CD4-positive, alpha-beta memory T cell (primary cell): ENCODE measurements at places on chromosomes 3 and 15.

DNA sequence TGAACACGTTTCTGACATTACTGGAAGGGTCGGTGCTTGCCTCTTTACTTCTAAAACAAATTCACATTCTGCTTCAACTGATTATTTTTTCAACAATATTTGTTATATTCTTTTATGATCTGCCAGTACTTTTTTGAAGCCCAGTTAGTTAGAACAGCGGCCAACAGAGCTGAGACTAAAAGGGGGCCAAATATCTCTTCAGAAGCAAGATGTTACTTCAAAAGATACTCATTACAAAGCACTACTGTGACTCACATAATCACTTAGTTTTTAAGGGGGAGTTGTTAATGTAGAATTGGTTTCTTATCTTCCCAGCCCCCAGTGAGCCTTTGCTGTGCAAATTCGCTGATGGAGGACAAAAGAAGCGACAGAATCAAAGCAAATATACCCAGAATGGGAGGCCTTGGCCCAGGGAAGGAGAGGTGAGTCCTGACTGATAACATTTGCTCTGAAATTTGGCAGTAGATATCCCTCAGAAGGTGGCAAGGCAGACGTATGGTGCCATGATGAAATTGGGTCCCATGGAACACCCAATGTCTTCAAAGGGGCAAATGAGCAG, 587.8 kb downstream of the RBMS3 start:
- DNase-seq: no peak

DNA sequence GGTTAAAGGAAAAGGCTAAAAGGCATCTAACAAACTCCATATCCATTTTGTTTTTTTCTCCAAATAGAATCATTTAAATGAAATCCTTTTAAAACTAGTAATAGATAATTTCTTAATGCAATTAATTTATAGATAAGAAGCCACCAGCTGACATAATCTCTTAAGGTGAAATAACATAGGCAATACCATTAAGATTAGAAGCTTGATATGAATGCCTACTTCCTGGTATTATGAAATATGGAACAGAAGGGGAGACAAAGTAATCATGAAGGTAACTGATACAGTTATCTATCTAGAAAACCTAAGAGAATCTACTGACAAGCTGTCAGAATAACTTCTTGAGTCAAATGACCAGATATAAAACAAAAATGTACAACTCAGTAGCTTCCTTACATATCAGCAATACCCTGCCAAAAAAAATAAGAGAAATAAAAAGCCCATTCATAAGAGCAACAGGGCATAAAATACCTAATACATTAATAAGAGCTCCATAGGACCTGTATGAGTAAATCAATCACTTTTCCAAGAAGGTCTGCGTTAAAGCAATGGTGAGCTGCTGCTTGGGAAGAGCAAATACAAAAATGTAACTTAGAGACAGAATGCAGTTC, 10.7 kb downstream of the EHD4 start:
- no peak for DNase-seq

DNA sequence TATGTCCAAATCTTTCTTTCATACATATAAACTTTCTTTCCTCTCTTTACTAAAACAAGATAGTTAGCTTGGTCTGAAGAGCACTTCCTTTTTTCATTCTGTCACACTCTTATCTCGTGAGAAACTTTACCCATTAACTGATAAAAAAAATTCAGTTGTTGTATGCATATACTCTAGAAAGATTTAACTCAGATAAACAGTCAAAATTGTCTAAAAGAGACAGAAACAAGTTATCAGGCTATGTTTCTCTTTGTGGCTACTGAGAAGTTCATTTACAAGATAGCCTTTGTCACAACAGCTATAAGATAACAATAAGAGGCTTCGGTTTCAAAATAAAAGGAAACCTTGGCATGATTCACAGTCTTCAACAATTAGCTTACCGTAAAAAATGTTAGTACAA, 235.7 kb upstream of the ATP10A start:
- no peak for DNase-seq

DNA sequence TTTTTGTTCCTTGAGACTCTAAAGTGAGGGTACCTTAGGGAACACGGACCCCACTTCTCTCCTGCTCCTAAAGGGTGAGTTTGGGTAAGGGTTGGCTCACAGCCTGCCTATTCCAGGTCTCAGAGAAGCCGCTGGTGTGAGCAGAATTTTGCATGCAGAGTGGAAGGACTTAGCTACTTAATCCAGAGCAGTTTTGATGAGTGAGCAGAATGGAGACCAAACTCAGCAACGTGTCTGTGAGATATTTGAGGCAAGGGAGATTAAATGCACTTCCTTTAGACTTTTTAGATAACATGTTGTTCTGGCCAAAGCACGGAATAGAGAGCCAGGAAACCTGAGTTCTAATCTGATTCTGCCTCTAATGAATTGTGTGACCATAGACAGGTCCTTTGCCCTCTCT, 5.1 kb downstream of the SLC24A1 start:
- DNase-seq: no peak

DNA sequence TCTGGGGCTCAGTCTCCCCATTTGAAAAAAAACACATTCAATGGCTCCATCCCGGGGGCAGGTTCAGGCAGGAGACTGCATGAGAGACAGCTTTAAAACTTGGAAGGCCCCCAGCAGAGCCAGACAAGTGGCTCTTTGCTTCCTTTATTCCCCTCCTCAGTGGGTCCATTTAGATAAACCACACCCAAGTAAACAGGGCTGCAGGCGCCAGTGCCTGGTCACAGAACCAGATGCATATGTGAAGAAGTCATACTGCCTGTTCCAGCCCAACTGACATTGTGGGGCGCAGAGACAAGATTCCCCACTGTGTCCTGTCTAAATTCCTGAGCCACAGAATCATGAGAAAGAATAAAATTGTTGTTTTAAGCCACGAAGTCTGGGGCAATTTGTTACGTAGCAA, 9.0 kb downstream of the FBN1 start:
- no peak for DNase-seq

DNA sequence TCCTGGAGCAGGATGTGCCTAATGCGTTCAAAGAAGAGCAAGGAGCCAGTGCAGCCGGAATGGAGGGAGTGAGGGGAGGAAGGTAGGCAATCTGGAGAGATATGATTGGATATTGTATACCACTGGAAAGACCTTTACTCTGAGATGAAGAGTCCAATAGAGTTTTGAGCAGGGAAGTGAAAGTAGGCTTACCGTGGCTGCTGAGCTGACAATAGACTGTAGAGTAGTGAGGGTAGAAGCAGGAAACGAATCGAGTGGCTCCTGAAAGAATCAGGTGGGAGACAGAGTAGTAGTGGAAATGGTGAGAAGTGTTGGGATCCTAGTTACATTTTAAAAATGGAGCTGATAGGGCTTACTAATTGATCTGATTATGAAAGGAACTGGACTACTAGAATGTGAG, 51.8 kb upstream of the NUDT16 start:
- no peak for DNase-seq

DNA sequence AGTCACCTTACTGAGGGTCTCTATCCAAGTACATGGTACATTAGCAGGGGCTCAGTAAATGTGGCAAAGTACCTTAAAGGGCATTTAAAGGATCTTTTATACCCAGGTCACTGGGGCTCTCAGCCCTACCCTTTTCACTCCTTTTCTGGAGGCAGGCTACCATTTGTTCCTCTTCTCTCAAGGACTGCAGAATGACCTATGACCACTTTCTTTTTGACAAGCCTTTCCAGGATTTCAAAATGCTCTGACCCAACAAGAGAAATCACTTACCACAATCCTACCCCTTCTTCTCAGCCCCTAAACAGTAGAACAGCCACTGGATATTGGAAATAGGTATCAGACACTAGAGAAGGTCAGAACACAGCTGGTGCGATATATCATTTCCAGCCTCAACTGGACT, 221.8 kb upstream of the TPRG1 start:
- DNase-seq: no peak

DNA sequence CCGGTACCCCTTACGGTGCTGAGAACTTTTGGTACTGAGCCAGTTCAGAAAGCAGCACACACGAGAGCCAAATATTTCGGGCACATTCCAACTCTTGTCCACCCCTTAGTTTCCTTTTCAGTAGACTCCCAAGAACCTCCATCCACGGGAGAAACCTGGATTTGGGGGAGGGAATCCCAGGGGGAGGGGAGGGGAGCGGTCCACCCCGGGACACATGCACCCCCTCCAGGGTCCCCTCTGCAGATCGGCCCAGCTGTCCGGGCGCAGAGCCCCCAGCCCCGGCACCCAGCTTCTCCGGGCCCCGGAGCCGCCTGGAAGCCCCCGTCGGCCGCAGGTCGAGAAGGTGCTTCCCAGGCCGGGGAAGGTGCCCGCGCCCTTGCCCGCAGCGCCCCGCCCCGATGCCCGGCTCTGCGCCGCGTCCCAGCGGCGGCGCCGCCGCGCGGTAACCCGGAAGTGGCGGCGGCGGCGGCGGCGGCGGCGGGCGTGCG, 455 bp upstream of the ABHD17C start:
- DNase-seq: peak; percentile 20

DNA sequence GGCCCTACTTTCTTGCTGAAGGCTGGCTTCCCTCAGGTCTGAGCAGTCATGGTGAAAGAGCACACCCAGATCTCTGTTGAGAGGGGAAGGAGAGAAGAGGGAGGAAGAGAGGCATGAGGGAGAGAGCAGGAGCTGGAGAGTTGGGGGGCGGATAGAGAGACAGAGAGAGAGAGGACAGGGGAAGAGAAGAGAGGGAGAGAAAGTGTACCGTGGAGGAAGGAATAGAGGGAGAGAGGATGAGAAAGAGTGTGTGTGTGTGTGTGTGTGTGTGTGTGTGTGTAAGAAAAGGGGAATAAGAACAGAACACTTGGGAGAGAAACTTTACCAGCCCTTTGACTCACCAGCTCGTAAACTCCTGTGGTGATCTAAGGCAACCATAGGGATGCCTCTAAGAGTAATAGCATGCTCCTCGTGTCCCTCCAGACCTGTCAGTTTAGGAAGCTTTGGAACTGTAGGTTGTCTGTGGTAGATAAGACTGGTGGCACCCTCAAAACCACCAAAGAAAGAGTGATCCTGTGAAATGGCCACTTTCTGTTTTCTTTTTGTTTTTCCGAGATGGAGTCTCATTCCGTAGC, 18.2 kb downstream of the ZNF592 start:
- no peak for DNase-seq

- peak; percentile 11 for DNase-seq
These were observed 145.6 kb upstream of the SLC2A2 start for GRCh38 chr3:171172070-171172469.

DNA sequence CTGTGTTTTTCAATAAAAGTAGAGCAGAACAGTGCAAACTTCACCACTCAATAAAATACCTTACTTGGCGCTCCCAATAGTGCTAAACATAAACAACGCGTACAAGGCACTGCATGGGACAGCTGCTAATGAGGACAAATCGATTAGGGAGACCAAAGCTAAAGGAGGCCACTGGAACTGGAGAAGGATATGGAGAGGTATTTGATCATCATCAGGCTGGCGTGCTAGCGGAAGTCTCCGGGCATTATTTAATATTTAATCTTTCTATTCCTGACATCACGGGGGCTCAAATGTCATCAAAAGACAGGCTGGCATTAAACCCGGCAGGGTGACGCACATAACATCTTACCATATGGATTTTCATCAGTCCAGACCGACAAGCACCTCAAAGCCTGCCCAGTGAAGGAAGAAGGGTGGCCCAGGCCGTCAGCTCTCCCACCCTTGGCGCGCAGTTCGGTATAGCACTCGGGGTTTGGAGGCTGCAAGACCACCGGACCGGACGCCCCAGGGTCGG, 604 bp downstream of the CCPG1 start:
- no peak for DNase-seq

- no peak for DNase-seq
These were observed 72.0 kb upstream of the CDAN1 start for GRCh38 chr15:42808913-42809312.

DNA sequence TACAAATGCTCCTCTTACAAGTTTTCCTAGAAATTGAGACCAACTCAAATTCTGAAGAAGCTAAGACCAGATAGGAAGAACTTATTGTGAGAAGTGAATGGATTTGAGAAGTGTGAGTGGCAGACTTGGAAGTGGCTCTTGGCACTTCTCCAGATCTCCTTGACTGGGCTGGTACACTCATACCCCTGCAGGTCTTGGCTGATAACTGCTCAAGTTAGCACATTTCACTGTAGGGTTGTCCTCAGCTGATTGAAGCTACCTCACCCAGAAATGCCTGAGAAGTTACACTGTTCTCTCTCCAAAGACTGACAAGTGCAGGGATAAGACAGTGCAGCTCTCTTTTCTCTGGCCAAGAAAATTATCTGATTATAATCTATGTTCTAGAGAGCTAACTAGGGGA, 16.5 kb upstream of the CLDN1 start:
- DNase-seq: no peak

- DNase-seq: no peak
These were observed 224.5 kb downstream of the TIGIT start for GRCh38 chr3:114518206-114518808.

GRCh38 chr15:79948095-79948695, 22.8 kb downstream of the BCL2A1 start:
- DNase-seq: no peak

DNA sequence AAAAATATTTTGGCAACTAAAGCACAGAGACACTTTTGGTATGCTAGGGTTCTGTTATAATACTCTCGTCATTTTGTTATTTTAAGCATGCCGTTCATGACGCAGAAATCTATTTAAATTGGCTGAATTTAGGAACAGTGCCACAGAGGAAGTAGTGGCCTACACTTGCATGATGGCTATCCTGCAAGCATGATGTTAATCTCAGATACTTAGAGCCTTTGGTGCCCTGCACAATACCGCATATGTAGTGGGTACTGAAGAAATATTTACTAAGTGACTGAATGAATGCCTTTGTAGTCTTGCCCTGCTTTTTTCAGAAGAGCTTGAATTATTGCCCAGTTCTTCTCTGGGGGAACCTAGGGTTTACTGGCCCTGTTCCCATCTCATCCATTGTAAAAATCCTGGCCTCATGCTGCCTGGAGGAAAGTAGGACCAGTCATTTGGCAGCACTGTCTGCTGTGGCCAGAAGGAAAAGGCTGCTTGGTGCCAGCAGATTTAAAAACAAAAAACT, 79.0 kb downstream of the SERPINI1 start:
- no peak for DNase-seq

- no peak for DNase-seq
These were observed 11.6 kb upstream of the ZXDC start for GRCh38 chr3:126487151-126487771.

GRCh38 chr3:7754653-7755441, 746.8 kb upstream of the LMCD1 start:
- no peak for DNase-seq

GRCh38 chr15:89335298-89336041, 846 bp upstream of the POLG start:
- no peak for DNase-seq

DNA sequence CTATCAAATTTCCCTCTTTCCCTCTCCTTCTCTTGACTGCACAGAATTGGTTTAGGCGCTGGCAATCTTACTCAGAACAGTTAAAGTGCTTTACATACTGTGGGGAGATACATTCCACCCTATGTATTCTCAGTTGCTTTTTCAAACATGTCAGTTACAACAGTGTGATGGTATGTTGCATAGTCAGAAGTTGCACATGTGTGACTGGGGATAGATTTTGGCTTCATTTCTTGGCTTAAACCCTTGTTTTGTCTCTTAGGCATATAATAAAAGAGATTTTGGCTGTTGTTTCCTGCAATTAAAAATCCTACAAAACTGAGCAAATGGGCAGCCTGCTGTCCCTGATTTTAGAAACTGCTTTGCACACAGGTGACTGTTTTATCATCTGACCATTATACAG, 86.7 kb downstream of the PIK3R4 start:
- DNase-seq: no peak

GRCh38 chr15:26191193-26191592, 328.1 kb upstream of the ATP10A start:
- no peak for DNase-seq
